ENCODE measurements at places on chromosomes 1 and 21. TPM values are rescaled to one million over a fixed set of nuclear protein-coding genes. Genes with fewer than 3 reads are reported as not detected.

Gene TIPRL
- total RNA-seq, result 51.2 TPM

DNA sequence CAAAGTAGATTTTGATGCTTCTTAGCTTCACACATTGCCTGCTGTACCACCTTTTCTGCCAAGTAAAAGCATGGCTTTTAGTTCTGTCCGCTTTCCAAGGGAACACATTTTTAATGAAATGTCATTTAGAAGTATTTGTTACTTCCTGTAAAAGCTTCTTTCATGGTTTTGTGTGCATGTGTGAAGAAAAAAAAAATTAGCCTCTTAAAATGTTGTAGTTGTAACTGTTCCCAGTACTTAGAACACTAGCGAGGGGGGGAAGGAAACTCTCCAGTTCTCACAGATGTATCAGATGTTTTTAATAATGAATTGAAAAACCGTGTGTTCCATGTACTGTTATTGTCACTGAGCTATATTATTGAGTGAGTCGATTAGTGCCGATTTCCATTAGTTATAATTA, 568.3 kb upstream of the ADGRL2 start:
- no peak for DNase-seq

DNA sequence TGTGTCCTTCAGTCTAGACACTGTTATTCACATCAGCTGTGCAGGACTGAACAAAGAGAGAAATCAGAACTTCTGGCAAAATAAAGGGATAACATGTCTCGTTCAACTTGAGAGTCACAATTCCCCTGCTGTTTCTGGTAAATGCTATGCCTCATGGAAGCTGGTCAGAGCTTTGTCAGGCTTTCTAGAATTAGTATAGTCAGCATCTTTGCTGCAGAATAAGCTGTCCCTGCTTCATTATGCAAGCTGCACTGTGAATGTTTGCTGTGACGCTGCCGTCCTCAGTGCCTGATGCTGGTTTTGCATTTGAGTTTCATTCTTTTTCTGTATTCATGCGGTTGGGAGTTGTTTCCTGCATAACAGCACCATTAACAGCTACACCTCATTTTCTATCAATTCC, 96.4 kb upstream of the KCNJ6 start:
- DNase-seq, result no peak

DNA sequence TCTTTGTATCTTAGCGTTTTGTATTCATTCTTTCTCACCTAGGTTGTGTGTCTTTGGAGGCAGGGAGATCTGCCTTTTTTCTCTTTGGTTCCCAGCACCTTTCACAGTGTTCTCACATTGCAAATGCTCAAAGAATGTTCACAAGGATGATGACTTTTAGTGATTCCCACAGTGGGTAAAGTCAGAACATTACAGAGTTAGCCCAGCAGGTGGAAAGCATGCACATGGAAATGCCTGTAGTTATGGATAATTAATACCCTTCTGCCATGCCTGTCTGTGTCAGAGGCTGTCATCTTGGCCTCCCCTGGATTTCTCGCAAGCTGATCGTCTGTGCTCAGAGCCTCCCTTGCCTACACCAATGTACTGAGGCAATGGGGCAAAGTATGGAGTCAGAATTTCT, 458.9 kb downstream of the LMO4 start:
- DNase-seq, result no peak

- DNase-seq, result no peak
These were observed 9.1 kb upstream of the C1orf159 start for GRCh38 chr1:1124786-1125642.

DNA sequence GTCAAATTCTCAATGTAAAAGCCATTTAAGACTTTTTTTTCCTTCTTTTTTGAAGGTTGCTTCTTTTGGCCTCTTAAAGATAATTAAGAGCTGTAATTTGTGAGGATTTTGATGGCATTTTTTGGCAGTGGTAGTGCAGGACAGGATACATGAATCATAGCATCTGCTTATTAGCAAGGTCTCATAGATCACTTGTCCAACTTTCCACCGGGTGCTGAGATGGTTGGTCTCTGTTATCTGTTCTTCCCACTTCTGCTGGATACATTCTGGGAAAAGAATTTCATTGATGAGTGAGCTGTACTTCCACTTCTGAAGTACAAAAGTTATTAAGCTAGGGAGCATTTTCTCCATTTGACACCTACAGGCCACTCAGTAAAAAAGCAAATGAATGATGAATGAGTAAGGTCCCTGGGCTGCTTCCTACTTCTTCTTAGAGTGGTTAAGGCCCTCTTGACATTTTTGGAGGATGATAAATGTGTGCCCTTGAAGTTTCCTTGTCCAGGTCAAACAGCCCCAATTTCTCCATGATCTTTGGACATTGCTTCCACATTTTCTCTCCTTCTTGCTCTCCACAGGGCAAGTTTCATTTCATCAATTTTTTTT, 100.6 kb downstream of the ROR1 start:
- DNase-seq, result no peak

DNA sequence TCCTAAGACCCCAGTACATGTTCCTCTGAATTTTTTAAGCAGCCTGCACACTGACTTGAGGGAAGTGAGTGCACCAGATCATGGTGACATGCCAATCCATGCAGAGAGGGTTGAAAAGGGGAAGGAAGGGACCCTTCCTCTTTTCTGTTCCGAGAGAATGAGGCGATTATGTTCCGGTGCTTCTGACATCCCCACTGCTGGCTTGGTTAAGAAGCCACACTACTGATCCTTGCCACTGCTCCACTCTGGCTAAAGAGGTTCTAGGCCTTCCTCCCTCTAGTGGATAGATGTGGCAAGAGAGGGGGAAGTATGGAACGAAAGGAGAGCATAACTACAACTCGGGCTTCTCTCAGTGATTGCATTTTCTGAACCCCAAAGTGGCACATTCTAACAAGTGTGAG, 1.8 kb upstream of the CYB5R1 start:
- DNase-seq, result peak; percentile 46

- no peak for DNase-seq
These were observed 22.0 kb downstream of the CSF1 start for GRCh38 chr1:109932679-109933078.

Gene CDK18
- 6.5 TPM for total RNA-seq

- no peak for DNase-seq
These were observed 72.4 kb upstream of the CACHD1 start for GRCh38 chr1:64397541-64397940.

Gene GPR25
- total RNA-seq, result not detected

DNA sequence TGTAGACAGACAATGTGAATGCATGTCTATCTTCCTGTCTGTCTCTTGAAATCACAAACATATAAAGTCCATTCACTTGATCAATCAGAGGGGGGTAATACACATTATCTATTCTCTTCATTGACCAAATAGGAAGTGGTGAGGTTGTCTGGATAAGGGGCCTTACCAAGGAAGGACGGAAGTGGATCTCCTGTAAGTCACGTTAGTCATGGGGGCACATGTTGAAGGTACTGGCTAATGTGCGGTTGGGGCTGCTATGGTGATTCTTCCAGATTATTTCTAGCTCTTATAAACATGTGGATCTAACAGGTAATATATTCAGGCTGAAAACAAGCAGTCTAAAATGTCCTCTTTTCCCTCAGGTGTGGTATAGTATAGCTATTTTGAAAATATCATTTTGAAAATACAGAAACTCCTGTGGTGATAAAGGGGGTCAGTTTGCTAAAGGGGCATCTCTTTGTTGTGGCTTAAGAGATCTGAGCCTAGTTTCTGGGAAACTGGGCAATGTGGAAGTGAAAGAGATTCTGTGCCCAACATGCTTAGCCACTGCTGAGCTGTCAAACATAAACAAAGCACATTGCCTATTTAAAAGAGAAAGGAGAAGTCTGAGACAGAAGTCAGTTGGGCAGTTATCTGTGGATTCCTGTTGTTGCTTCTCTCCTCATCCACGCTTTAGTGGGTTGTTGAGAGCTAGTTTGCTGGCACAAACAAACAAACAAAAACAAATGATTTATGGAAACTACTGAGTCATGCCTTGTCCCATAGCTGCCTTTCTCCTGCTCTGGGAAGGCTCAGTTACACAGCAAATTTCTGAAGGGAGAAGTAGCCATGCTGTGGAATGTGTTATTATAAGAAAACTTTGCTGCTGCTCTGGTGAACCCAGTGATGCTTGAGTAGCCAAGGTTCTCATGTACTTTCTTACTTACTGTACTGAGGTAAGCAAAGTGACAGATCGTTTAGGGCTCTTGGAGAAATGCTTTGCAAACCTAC, 166.9 kb downstream of the HLX start:
- no peak for DNase-seq

GRCh38 chr1:10430216-10431069, at the start of gene CENPS:
CENPS (plus strand) TSS chr1:10430433; CDS start chr1:10430518, 85 bp downstream.
- peak; percentile 96 for DNase-seq

DNA sequence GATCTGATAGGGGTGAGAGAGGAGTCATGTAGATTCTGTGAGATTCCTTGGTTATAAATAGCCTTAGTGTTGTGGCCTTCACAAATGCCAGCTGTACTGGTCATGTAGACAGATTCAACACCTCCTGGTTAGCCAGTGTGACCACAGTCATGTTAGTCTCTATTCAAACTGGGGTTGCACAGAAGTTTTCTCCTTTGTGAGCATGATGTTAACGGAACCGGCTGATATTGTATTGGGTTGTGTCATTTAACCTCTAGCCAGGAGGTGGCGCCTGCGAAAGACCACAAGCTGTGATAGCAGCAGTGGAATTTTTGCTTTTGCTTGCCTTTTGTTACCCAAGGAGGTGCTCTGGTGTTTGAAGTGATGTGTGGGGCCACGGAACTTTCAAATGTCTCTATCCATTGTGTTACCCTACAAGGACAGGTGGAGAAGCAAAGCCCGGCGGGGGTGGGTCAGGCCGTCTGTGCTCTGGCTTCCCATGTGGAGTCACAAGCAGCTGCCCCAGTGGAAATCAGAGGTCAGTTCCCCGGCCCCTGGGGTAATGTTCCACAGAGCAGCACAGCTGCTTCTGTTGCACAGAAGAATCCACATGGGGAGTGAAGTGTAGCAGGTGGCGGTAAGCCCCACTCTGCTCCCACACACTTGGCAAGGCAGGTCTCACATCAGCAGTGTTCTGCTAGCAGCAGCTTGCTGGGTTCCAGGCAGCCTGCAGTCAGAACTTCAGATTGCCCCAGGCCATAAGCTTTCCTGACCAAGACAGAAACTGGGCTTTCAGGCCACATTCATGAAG, 112.6 kb downstream of the ADAMTS1 start:
- peak; percentile 8 for DNase-seq

DNA sequence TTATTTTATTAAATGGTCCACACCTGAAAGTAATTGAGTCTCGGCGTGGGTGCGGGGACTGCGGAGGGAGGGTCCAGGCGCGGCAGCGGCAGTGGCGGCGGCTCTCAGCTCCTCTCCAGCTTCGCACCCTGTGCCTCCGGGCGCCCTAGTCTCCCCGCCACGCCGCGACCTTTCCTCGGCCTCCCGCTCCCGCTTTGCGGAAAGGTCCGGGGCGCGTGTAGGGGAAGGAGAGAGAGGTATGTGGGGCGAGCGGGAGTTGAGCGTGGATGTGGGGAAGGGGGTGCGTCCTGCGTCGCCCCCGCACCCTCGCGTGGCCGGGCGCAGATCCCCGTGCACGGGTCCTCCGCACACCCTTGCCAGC, 13.4 kb upstream of the ALX3 start:
- no peak for DNase-seq

DNA sequence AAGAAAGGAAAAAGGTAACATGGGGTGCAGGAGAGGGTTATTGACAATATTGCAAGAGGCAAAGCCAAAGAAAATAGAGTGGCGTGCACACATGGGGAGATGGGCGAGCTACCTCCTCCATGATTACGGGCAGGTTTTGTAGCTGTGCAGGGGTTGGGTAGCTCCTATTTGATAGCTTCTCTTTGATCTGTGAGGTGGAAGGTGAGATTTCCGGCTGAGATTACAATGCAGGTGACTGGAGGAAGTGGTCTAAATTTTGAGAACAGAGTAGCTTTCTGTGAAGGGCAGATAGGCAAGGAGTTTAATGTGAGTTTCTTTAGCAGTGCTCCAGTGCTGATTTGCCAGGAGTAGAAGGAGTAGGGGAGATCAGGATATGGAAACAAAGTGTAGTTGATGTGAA, 263.4 kb downstream of the PLA2G4A start:
- DNase-seq, result no peak

- peak; percentile 87 for DNase-seq
These were observed 11.4 kb downstream of the BTBD19 start for GRCh38 chr1:44819608-44820327.

GRCh38 chr1:44016041-44016889, 15.0 kb downstream of the SLC6A9 start:
- DNase-seq, result no peak

DNA sequence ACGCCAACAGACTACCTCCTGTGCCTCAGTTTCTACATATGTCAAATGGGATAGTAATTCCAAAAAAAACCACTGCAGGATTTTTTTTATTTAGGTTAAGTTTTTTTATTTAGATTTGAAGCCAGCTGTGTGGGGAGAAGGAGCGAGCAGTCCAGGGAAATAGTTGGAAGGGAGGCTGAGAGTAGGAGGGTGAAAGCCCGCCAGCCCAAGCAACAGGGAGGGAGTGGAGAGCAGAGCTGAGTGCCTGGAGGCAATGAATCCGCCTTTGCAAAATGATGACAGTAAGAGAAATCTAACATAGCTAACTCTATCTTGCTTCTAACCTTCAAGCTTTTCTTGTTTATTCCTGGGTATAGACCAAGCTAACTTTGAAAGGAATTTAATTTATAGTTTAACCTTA, 15.6 kb upstream of the C1orf198 start:
- DNase-seq, result no peak

- DNase-seq, result peak; percentile 82
These were observed 9.2 kb upstream of the GALE start for GRCh38 chr1:23809751-23810171.

Gene PTPRU
- 0.74 TPM for total RNA-seq

Gene ELOA
- total RNA-seq, result 58.5 TPM

DNA sequence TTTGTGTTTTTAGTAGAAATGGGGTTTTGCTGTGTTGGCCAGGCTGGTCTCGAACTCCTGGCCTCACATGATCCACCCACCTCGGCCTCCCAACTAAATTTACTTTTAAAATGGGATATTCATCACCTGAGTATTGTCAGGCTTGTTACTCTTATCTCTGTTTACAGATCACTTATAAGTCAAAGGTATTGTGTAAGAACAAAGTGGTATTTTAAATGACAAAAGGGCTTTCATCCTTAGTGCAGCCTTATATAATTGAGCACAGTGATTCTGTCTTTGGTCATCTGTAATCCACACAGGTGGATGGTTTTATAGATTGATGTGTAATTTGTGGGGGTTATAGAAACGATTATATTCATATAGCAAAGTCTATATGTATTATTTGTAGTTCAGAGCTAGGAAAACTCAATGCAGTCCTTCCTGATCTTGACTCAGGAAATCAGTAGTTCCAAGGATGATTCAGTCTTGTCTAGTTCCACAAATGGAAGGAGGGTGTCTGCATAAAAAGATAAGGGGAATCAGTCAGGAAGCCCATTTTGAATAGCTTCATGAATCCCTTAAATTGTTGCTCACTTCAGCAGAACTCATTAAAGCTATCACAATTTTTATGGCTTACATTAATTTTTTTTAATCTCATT, 34.6 kb downstream of the STXBP3 start:
- DNase-seq, result no peak

Gene RGL1
- total RNA-seq, result 1.6 TPM

DNA sequence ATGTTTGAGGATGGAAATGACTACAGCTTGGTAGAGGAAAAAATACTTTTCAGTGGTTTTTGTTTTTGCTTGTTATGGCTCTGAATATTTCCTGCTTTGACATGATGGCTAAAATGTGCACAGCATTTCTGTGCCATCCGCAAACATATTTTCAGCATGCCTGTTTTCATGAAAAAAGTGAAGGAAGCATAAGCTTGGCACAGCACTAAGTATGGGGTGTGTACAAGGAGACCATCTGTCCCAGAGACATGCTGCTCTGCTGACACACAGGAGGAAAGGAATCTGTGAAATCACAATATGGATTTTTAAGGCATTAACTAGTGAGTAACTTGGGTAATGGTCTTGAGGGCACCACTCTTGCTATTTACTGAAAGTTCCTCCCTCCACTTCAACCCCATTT, 595.5 kb downstream of the RWDD3 start:
- DNase-seq, result no peak

All from activated naive CD8-positive, alpha-beta T cell treated with anti-CD3 and anti-CD28 coated beads for 36 hours (primary cell).